Ammon's horn (tissue), 1 donor: ENCODE measurements at places on chromosomes 7 and 10.

DNA sequence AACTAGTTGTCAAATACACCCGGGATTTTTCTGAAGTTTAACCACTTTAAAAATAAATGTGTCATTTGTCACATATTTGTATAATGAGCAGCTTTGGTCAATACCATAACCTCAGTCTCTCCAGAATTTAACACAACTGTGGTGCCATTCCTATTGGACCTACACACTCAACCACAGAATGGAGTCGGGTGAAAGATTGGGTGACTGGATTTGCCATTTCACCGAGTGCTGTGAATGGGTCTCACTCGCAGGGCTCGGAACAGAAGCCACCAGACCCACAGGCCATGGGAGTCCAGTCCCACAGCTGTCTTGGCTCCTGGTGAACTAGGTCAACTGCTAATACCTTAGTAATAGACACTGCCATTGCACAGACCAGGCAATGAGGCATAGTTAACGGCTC is 298.4 kb downstream of the CCDC3 start:
- DNase-seq, result no peak

- no peak for DNase-seq
Measured at GRCh38 chr7:110645060-110645459, 445.9 kb upstream of the LRRN3 start.

- DNase-seq, result no peak
Measured at GRCh38 chr10:76035206-76036110, 604.0 kb downstream of the LRMDA start.

DNA sequence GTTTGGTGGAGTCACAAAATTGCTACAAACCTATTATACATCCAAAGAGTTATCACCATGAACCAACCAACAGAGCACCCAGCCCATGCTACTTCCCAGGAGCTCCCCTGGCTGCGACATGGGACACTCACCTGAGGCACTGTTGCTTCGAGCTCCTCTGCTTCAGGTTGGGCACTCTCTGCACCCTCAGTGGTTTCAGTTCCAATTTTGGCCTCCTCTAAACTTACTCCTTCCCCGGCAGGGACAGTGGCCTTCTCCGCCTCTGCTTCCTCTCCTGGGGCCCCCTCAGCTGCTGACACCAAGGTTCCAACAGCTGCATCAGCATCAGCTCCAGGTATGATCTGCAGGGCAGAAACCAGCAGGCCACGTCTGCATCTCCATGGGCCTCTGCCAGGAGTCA is 120.4 kb upstream of the TARP start:
- no peak for DNase-seq

- DNase-seq, result no peak
Measured at GRCh38 chr7:122268101-122268500, 36.4 kb downstream of the FEZF1 start.

DNA sequence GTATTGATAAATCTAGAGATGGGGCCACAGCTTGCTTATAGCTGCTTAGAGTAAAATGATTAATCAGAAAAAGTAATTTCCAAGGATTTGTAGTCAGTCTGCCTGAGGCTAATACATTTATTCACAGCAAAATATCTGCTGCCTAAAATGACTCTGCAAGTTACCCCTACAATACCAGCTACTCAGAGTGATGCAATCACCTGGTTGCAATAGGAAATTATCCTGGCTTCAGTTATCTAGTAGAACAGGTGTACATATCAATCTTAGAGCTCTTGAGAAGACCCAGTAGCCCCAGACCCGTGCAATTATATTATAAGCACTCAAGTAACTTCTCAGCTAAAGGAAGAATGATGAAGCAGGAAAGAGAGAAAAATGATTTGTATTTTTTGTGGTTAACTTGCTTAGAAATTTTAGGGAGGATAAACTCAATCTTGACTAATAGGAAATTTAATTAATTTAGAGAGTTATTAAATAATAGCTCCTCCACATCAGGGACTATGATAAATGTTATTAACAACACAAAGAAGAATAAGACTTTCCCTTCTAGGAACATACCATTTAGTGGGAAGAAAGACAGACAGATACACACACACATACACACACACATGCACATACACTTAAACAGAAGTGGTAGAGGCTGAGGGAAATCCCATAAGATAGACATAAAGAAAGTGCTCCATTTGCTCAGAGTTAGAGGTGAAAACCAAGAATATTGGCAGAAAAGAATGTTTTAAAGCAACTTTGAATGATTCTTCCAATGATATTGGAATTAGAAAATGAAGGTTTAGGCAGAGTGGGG is 140.4 kb upstream of the PRSS1 start:
- DNase-seq, result no peak

GRCh38 chr10:103968441-103969391 is 1.8 kb downstream of the SLK start:
- DNase-seq, result no peak

DNA sequence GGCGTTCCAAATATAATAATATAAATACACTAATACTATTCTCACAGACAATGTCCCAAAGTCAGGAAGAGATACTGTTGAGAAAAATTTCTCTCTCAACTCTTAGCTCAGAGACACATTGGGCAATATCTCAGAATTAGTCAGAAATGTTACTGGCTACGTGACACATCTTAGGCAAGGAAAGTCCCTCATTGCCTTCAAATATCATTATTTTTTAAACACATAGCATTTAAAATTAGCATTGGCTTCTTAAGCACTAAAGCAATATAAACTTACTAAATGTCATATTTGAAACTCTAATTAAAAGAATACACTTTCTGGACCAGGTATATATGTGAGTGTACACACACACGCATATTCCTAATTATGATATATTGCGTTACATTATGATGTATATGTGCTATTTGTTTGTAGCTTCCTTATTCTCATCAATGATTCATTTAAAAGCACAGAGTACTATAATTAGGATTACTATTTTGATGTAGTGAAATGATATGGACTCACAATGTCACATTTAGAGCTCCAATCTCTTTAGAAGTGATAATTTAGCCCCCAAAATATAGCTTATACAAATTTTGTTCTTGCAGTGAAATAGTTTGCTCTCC is 255.8 kb downstream of the TWIST1 start:
- DNase-seq, result no peak

- no peak for DNase-seq
Measured at GRCh38 chr7:40915071-40915470, 780.3 kb downstream of the SUGCT start.

DNA sequence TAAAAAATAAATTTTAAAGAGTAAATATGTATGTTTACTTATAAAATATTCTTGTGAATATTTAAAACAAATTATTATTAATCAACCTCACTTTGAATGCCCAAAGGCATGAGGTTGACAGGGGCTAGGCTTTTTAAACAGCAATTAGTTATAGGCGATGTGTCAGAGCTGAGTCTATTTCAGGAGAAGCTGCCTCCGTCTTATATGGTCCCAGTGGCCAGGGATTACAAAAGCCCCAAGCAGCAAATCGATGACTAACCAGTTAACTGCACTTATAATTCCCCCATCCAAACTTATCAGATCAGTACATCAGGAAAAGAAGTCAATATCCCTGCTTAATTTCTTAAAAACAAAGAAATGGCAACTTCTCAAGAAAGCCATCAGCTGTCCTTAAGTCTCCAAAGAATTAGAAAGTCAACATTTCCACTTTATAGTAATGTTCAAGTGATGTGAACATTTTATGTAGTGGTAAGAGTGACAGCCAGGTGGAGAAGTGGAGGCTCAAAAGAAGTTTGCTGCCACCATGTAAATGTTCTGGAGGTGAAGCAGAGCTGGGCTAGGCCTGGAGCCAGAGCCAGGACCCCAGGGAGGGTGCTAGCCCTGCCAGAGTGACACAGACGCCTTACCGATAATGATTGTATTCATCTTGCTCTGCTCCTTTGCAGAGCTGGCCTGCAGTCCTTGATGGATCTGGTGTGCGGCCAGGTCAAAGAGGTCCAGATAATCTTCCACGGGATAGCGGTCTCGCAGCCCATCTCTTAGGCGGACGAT is 51.5 kb downstream of the CHST15 start:
- DNase-seq, result no peak

DNA sequence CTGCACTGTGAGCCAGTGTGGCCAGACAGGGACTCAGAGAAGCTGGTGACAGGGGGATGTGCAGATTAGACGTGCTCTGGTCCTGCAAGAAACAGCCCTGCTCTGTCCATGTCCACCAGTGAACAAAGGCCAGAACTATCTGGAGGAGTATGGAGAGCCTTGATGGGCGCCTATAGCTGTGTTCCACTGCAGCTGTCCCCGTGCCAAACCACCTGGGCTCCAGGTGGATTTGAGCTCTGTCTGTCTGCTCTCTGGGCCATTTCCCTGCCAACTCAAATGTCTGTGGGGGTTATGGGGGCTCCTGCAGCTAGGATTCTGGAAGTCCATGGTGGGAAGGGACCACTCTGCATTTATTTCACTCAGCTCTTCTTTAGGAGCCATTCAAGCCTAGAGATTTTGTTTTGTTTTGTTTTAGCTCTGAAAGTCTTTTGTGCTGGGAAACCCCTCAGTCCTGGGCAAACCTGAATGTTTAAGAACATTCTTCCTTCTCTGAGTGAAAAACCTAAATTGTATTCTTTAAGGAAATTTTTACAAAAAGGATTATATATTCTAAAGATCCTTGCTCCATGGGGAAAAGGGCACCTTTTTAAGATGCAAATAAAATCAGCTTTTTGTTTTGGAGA is 1039.5 kb upstream of the SORCS1 start:
- DNase-seq, result no peak

- DNase-seq, result peak; percentile 83
Measured at GRCh38 chr10:96618653-96619052, 31.8 kb upstream of the TM9SF3 start.

GRCh38 chr10:129958148-129958628 is 5.9 kb downstream of the EBF3 start:
- no peak for DNase-seq

DNA sequence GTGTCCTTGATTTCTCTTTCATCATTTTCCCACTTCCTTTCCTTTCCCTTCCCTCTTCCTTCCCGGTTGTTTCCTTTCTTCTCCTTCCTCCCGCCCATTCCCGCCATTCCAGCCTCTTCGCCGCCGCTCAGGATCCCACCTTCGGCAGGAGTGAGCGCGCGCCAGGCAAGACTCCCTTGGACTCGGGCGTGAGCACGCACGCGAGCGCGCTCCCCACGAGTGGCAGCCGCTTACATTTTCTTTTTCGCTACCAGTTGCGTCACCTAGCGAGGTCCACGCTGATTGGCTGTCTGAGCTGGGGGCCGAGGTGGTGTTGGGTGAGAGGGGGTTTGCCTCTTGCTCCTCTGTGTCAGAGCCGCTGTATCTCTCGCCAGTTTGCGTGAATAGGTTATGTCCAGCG is 11.8 kb downstream of the ZAN start:
- DNase-seq, result peak; percentile 16

GRCh38 chr7:131908714-131909113 is 352.3 kb upstream of the PODXL start:
- DNase-seq, result no peak

DNA sequence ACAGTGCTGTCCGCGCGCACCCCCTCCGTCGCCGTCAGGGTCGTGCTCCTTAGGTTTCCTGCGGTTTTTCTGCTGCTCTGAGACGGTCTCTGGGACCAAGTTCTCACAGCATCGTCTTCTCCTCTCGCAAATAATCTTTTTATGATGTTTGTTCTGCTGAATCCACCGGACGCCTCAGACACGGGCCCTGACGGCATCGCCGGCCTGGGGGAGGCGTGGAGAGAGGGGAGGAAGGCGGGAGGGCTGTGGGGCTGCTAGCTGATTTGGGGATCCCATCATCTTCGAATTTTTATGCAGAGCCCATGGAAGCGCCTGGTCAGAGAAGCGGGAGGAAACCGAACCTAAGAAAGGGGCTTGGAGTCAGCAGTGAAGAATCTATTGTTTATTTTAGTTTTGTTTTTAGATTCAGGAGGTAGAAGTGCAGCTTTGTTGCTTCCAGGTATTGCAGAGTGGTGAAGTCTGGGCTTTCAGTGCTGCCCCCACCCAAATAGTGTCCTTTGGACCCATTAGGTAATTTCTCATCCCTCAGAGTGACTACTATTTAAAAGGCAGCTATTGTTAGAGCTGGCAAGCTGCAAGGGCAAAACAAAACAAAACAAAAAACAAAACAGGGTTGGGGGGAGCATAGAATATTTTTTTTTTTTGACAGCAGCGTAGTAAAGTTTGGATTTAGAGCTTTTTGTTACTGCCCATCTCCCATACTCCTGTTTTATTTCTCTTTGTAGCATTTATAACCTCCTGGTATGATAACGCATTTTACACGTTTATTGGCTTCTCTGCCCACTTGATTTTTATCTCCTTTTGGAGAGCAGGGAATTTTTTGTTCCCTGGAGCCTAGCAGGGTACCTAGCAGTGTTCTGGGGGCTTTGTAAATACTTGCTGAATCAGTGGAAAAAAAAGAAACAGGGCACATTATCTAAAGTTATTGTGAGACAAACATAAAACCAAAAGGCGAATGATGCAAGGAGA is 92.6 kb downstream of the SPAG6 start:
- DNase-seq, result peak; percentile 47

DNA sequence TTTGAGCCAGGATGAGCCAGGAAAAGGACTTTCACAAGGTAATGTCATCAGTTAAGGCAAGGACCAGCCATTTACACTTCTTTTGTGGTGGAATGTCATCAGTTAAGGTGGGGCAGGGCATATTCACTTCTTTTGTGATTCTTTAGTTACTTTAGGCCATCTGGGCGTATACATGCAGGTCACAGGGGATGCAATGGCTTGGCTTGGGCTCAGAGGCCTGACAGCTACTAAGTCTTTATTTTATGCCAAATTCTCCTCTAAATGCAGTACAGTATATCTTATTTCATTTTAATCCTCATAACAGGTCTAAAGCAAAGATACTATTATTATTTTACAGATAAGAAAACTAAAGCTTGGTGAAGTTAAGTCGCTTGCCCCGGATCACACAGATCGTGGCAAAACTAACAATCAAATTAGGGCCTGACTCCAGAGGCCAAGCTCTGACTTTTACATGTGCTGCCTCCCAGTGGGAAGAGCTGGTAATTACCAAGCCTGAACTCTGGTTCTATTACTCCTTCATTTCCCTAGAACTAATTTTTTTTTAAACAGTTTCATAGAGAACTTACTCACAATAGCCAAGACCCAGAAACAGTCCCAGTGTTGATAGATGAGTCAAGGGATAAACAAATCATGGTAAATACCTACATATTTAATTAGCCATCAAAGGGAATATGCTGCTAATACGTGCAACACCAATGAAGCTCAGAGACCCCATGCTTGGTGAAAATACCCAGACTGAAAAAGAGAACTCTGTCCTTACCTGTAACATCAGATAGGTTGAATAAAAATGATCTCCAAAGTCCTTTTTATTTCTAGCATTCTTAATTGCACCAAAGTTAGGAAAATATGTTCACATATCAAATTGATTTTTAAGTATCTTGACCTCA is 35.4 kb downstream of the C7orf25 start:
- DNase-seq, result peak; percentile 66

DNA sequence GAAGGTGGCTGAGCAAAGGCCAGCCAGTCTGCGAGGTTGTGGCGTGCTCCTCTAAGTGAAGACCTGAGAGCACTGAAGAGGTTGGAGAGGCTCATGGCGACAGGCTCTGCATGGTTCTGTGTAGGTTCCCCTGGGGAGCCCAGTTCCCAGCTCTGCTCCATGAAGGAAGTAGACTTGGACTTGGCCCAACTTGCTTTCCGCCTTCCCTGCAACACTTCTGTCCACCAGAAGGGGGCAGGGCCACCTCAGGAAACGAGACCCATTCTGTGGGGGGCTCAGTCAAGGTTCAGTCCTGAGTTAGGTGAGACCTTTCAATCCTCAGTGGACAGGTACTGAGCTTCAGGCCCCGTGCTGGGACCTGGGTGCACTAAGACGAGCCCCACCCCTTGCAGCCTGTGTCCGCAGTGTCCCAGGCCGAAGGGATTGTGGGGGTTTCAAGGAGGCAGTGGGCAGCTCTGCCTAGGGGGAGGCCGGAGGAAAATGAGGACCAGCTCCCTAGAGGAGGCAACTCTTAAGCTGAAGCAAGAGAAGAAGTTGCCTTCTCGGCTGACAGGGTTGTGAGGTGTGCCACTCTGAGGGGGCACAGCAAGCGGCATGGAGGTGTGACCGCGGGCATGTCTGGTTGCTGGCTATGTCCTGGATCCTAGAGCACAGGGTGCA is 15.0 kb upstream of the PCBD1 start:
- DNase-seq, result peak; percentile 74
